ENCODE measurements at places on chromosomes 4 and X.

GRCh38 chrX:46898207-46898606, 14.0 kb upstream of the JADE3 start:
- DNase-seq = no peak

DNA sequence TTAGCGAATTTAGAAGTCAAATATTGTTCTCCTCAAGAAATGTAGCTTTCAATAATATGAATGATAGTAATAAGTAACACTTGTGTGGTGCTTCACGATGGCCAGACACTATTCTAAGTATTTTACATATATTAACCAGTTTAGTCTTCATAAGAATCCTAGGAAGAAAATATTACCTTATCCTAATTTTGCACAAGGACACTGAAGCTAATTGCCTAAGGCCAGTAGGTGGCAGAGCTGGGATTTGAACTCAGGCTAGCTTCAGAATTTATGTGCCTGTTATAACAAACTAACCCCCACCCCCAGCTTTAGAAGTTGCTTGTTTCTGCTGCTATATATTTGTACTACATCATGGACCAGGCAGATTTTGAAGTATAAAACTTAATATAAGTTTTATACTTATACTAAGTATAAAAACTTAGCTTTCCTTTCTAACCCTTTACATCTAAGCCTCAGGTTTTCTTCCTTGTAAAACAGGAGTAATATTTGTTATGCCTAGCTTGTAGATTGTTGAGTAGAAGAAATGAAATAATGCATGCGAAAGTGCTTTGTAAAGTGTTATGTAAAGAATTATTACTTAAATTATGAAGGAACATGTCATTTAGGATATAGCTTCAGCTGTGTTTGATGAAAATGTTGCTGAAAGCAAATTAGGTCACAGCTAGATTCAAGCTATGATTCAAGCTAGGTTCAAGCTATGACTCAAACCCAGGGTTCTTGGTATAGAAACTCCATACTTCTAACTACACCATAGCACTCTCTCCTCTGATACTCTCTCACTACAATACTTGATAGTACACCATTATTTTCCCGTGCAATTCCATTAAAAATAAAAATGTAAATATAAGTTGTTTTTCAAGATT, 4.2 kb upstream of the CDS1 start:
- peak; percentile 62 for DNase-seq

DNA sequence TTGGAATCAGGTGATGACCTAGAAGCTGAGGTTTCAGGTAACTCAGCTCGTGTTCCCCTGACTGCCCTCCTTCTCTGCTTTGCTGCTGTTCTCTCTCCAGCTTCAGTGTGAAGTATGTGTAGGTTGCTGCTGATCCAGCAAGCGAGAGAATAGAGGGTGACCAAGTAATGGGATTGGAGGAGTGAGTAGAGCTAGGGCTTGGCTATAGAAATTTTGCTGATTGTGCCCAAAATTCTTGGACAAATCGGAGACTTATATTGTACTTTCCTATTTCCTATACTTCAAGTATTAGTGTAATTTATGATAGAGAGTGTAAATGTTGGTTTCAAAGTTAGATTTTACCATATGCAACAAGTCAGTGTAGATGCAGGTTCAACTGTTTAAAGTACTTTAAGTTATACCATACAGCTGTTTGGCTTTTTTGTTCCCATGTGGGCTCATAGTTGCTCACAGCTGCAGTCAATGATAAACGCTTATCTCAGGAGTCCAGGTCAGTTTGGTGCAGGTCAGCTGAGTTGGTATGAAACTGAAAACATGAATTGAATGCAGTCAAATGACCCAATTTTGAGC, 48.0 kb downstream of the RAPGEF2 start:
- no peak for DNase-seq

- DNase-seq = no peak
Observed at GRCh38 chrX:64977830-64978229, 1.6 kb upstream of the ZC4H2 start.

GRCh38 chrX:21944136-21944615, 3.7 kb downstream of the SMS start:
- no peak for DNase-seq

GRCh38 chr4:7255488-7255881, 63.1 kb downstream of the SORCS2 start:
- no peak for DNase-seq

DNA sequence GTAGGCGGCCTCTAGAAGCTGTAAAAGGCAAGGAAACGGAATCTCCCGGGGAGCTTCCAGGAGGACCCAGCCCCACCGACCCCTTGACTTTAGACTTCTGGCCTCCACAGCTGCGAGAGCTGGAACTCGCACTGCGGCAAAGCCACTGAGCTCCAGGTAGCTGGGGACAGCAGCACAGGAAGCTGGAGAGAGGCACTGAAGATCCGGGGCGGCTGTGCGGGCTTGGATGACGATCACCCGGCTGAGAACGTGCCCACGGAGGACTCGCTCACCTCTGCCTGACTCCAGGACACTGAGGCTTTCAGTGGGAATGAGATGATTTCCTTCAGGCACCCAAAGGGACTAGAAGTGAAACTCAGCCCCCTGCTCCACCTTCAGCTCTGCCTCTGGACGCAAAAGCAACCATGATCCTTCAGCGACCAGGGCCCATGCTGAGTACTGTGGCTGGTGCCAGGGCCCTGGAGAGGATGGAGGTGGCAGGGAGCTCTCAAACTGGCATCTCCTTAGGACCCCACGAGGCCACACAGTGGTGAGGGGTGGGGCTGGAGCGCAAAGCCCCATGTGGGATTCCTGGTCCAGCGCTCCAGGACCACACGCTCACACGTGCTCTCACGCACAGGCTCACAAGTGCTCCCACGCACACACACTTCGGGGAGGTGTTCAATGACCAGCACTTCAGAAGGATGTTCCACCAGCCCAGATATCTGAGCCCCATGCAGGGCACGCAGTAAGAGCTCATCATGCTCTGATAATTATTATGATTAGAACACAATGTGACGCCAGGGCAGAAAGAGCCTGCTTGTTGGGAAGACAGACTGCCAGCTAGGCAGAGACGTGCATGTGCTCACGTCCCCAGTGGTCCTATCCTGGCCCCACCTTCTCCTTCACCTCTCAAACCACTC, 47.2 kb downstream of the ADRA2C start:
- DNase-seq = no peak

DNA sequence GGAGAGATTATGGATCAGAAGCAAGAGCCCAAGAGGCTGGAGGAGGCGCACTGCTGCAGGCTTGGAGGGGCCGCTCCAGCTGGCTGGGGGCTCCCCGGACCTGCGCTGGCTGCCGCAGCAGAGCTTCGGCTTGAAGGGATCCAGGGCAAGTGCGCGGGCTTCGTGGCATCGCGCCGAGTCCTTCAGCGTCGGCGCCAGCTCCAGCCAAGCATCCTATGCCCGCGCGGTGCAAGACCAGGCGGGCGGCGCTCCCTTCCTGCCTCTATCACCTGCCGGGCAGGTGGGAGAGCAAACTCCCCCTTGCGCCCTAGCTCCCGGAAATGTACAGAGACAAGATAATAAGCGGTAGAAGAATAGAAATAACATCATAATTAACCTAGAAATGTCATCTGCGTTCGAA, 10.5 kb upstream of the UCP1 start:
- DNase-seq = no peak

- DNase-seq = no peak
Observed at GRCh38 chrX:47674776-47675175, 15.8 kb upstream of the UXT start.

DNA sequence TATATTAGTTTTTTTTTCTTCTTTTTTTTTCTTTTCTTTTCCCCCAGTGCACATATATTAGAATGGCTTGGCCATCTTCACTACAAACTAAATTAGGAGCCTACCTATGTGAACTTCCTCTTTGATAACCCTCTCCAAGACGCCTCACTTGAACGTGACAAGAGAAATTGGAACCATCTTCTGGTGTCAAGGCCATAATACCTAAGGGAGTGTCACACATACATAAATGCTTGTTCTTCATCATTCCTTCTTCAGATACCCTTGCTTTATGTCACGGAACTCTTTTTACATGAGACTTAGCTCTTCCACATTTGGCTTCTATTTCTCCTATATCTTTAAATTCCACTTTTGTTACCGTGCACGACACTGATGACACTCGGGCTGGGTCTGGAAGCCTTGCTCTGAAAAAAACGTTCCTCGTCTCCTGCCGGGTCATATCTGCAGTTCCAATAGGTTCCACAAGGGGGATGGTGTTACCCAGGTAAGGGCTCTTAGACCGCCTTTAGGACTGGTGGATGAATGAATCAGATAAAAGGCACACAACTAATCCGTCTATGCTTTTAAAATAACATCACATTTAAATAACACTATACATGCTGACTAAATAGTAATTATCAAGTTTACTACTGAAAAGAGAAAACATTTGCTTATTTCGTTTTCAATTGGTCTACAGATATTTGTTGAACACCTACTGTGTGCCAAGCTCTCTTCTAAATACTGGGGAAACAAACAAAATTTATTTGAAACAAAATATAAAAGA, 19.9 kb downstream of the DGAT2L6 start:
- DNase-seq = peak; percentile 78

GRCh38 chr4:189828081-189828697, 112.5 kb upstream of the FRG1 start:
- no peak for DNase-seq

GRCh38 chrX:136021903-136022302, 36.7 kb downstream of the SLC9A6 start:
- no peak for DNase-seq

DNA sequence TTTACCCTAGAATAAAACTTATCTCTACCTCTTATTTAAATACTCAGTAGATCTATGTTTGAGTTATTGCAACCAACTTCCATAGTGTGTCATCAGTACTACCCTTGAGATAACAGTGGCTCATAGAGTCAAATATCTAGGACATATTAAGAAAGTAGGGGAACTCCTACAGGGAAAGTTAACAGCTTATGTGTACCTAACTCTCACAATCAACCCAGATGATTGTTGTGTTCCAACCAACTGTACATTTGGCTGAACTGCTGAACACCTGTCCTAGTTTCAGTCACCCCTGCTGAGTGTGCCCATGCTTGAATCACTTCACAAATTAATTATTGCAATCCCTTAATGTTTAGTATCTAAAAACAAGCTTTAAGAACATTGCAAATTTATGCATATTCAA, 244.2 kb upstream of the GRID2 start:
- DNase-seq = no peak

DNA sequence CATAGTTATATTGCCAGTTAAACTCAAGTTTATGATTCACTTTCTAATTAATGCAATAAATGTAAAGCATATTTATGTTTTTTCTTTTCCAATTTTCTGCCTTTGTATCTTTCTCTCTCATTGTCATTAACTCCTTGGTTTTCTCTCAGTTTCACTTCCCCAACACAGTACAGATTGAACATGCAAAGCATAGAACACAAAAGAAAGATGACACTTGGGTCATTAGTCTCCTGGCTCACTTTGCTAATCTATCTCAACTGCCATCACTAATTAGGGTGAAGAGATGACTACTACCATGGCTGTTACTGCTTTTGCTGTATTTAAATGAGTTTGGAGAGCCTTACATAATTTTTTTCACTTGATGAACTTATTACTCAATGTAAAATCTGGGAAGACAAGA, 12.3 kb upstream of the NAA11 start:
- DNase-seq = no peak

All from HT-29 (cell line).